Stimulated activated CD8-positive, alpha-beta memory T cell treated with anti-CD3 and anti-CD28 coated beads, Interleukin-2, amount 100 ng/mL, for 48 hours (primary cell): ENCODE measurements at places on chromosomes 12 and 14.

- DNase-seq, result no peak
Observed at GRCh38 chr14:100535287-100536120, 51.7 kb downstream of the BEGAIN start.

- no peak for DNase-seq
Observed at GRCh38 chr12:122058549-122059149, 19.9 kb upstream of the MLXIP start.

GRCh38 chr12:102542816-102543440 is 62.6 kb upstream of the IGF1 start:
- no peak for DNase-seq

- no peak for DNase-seq
Observed at GRCh38 chr12:50174971-50175715, 8.0 kb upstream of the CERS5 start.

DNA sequence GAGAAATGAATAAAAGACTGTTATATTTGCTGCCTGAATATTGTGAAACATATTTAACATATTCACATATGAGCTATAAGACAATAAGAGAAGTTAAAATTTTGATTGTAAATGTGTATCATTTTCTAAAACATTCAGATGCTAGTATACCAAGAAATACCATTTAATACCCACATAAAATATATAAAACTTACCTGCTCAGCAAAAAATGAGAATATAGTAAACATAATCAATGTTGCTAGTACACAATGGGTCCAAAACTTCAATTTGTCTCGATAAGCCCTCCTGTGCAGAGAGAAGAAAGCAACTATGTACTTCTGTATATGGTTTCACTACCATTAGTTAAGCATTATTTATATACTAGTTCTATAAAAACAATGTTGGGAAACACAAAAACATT is 9.6 kb upstream of the SYCP3 start:
- DNase-seq, result no peak

- DNase-seq, result no peak
Observed at GRCh38 chr12:120404271-120404670, 33.6 kb upstream of the COX6A1 start.

- DNase-seq, result no peak
Observed at GRCh38 chr12:76915361-76916169, 36.7 kb upstream of the CSRP2 start.

GRCh38 chr14:90140298-90140955 is 78.6 kb downstream of the KCNK13 start:
- no peak for DNase-seq

DNA sequence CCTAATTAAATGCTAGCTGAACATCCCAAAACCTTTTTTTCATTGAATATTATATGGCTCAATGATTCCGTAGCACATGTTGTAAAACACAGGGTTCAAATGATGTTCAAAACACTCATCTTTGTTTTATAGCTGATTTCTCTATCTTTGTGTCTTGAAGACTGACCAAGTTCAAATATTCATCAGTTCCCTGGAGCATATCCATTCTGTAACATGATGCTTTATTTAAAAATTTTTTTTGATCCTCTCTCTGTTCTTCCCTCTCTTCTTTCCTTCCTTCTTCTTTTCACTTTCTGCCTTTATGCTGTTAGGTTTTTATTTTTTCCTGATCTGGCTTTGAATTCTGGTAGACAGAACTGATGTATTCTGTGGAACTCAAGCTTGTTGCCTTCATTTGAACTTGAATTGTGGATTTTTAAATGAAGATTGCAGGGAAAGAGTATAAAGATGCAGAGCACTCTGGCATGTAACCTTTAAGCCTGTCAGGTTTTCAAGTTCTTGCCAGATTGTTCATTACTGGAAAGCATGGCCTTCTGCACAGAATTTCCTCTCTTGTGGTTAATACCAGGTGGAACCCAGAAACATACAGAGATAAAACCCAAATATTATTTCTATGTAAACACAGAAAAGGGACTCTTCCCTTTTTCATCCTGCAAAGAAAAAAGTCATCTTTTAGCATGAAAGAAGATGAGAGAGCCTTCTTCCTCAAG is 39.5 kb downstream of the PROX2 start:
- no peak for DNase-seq

- no peak for DNase-seq
Observed at GRCh38 chr14:86961106-86961716, 1031.8 kb downstream of the GALC start.

DNA sequence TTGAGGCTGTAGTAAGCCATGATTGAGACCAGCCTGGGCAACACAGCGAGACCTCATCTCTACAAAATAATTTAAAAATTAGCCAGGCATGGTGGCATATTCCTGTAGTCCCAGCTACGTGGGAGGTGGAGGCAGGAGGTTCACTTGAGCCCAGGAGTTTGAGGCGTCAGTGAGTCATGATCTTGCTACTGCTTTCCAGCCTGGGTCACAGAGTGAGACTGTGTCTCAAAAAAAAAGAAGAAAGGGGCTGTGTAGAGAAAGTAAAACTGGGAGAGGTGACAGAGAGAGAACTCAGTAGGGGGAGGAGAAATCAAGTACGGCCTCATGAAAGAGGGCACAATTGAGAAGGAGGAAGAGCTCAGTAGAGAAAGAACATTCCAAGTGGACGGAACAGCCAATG is 12.4 kb downstream of the TECPR2 start:
- no peak for DNase-seq

GRCh38 chr14:100820957-100821356 is 5.0 kb upstream of the MEG3 start:
- no peak for DNase-seq
